NCI-H446 treated with DMSO at 0.1 percent for 48 hours (cell line): ENCODE measurements at places on chromosomes 4 and X.

DNA sequence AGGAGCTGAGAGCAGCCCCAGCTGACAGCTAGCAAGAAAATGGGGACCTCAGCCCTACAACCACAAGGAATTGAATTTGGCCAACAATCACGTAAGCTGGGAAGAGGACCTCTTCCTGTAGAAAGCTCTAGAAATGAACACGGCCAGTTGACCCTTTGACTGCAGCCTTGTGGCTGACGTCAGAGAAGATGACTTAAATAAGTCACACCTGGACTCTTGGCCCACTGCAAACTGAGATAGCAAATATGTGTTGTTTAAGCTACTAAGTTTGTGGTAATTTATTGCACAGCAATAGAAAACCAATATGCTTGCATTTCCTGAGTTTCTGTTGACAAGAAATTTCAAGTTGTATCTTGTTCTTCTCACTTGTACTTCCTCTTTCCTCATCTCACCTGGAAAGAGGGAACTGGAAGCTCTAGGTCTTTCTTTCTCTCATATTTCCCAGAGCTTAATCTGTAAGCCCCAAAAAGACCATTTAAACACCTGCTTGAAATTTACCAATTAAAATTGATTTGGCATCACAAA, 18.8 kb downstream of the PRKG2 start:
- no peak for DNase-seq

- DNase-seq: no peak
Observed at GRCh38 chrX:69323786-69324720, 158.8 kb upstream of the PJA1 start.

DNA sequence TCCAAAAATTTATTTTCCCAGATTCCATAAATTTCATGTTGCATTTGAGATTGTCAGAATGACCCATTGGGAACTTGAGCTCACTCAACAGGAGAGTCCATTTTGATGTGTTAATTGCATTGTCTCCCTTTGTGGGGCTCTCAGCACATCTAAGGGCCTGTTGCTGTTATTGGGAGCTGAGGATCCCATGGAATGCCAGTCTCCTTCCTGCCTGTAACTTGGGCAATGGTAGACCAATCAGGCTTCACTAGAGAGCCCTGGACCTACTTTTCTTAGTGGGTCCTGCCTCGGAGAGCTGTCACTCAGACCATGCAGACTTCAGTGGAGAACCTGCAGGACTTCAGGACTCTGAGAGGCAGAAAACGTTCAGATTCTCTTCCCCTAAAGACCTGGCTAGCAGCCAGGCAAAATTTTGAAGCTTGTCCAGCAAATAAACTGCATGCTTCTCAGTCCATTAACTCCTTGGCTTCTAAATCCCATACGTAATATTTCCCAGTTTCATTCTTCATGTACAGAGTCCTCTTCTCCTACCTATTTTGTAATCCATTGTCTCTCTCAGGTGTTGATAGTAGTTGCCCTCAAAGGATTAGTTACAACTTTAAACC, 25.1 kb downstream of the OCRL start:
- peak; percentile 45 for DNase-seq

- DNase-seq: no peak
Observed at GRCh38 chrX:17072301-17072700, 125.8 kb downstream of the REPS2 start.

GRCh38 chrX:132634521-132634920, 145.7 kb upstream of the MBNL3 start:
- DNase-seq: no peak

- peak; percentile 2 for DNase-seq
Observed at GRCh38 chrX:23756165-23756564, 13.1 kb upstream of the ACOT9 start.

DNA sequence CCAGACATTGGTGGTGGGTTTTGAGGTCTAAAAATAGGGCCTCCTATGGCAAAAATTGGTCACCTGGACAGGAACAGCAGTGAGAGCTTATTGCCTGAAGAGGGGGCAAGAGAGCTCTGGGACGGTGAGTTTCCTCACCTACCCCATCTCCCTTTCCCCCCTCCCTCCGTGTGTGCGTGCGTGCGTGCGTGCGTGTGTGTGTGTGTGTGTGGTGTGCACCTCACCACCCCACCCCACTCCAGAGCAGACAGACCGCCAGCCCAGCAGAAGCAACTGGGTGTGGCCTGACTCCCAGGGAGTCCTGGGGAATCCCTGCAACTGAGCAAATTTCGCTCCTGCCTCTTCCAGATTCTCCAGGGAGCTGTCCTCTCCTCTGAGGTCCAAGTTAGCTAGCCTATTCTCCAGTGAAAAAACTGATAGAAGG, 44.7 kb downstream of the PRPS1 start:
- no peak for DNase-seq

- DNase-seq: no peak
Observed at GRCh38 chrX:103275947-103276567, 493 bp downstream of the TCEAL5 start.

- DNase-seq: no peak
Observed at GRCh38 chrX:140971099-140971795, 31.1 kb upstream of the SPANXB1 start.

DNA sequence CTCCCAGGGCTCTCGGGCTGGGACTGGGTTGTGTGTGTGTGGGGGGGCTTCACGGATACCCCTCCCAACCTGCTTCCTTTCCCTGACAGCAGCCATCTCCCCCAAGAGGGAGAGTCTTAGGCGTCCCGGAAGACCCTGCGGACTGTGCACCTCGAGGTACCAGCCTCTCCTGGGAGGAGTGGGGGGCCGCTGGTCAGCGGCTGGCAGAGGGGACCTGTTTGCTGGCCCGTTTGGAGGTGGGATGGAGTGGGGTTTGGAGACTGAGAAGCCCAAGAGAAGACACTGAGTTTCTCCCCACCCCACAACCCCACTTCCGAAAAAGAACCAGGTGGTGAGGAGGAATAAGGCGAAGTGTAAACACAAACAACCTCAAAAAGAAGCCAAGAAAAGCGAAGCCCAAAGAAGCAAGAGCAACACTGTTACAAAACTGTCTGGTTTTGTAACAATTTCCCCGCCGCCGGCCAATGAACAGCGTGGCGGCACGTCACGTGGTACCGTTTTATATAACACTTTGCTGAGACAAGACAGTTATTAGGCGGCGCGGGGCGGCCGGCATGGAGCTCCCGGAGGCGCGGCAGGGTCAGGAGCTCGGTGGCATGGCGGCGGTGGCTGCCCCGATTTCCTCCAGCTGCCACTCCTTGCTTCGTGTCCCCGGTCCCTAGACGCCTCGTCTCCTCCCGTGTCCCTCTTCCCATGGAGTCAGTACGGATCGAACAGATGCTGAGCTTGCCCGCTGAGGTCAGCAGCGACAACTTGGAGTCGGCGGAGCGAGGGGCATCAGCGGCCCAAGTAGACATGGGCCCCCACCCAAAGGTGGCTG, at the start of gene LONRF3:
TSS of gene LONRF3 (plus strand) at position 531 of the 820 bp plus-strand sequence. CDS start at position 694, 163 bp downstream.
- no peak for DNase-seq

DNA sequence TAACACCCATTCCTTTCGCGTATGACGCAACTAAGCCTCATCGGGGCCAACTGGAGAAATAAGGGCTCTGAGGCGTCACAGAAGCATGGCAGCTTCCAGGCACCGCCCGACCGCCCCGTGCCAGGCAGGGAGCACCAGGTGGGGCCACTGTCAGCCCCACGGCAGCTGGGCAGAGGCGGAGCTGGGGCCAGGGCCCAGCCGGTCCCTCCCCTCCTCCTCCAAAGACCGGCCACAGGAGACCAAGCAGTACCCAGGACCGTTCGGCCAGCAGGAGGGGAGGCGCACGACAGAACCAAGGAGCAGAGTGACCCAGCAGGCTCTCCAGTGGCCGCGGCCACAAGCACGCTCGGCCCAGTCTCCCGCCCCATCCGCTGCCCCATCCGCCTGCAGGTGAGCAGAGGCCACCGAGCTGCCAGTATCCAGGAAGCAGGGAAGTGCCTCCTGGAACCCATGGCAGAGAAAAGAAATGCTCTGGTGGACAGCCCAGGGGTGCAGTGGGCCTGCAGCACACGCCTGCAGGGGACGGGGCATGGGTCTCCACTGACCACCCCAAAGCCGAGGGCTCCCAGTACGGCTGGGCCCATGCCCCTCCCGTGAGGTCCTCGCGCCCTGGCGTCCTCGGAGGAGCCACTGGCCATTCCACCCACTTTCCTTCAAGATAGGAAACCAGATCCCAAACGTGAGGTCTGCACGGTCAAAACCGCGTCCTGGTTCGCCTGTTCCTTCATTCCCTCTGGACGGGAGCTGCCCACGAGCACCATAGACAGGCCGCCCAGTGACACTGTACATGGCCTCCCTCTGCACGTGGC, 9.6 kb downstream of the CTBP1 start:
- DNase-seq: no peak

DNA sequence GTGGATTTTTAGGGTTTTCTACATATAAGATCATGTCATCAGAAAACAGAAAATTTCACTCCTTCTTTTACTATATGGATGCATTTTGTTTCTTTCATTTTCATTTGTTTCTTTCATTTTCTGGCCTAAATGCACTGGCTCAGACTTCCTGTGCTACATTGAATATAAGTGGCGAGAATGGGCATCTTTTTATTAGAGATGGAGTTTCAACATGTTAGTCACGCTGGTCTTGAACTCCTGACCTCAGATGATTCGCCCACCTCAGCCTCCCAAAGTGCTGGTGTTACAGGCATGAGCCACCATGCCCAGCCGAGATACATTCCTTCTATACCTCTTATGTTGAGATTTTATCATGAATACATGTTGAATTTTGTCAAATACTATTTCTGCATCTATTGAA, 61.8 kb downstream of the BRWD3 start:
- no peak for DNase-seq

DNA sequence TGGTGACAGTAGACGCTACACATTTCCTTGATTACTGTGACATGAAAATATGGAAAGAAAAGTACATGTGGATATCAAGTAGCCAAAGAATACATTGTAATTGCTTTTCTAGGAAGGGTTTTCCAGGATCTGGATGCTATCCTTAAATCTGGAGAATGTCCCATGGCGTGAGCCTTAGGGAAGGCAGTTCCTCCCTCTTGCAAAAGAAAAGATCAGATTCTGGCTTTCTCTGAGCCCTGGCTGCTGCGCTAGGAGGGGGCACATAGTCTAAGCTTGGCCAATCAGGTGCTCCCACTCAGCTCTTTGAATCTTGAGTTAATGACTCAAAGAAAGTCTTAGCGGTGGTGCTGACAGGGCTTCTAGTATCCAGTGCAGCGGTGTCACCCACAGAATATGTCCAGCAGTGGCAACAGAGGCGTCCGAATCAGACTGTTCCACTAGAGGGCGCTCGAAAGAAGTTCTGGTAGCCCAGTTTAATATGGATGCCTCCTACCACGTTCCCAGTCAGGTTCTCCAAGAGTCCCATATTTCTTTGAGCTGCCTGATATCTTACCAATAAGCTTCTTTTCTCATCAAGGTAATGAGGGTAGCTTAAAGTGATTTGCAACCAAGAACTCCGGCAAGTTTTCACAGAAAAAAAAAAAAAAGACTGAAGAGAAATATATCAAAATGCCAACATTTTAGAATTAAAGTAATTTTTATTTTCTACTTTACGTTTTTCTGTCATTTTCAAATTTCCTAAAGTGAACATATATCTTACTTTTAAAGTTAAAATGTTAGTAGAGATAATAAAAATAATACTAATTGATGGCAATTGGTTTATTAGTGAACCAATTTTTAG, 213.4 kb upstream of the S100G start:
- DNase-seq: no peak

DNA sequence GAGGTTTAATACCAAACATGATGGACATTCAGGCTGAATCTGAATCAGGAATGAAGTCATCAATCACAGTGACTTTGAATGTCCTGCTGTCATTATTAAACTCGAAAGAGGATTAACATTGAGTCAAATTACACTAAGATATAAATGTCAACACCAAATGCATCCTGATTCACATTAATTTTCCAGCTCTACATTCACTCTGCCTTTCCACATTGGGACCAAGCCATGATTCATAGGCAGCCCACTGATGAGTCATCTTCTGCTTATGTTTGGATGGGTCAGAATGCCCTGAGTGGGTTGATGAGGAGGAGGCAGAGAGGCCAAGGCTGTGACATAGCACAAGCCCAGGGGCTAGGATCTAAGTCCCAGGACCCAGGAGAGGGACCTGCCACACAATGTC, 247.6 kb upstream of the RPS6KA3 start:
- peak; percentile 43 for DNase-seq

- DNase-seq: no peak
Observed at GRCh38 chr4:40562208-40562607, 67.5 kb downstream of the RBM47 start.

DNA sequence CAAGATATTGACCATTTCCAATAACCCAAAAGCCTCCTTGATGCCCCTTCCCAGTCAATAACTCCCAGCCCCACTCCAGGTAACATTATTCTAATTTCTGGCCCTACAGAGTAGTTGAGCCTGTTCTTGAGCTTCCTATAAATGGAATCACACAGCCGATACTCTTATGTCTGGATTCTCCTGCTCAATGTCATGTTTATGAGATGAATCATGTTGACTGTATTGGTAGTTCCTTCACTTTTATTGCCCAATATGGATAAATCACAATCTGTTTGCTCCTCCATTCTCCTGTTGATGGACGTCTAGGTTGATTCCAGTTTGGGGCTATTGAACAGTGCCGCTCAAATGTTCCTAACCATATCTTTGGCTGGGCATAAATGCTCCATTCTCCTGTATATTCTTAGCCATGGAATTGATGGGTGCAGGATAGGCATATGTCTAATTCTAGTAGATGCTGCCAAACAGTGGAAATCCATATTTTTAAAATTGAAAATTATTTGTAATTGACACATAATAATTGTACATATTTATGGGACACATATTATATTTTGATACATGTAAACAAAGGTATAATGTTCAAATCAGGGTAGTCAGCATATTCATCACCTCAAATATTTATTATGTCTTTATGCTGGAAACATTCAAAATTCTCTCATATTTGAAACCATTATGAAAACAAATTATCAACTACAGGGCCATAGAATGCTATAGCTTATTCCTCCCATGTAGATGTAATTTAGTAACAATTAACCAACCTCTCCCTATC, 40.5 kb upstream of the SLC2A9 start:
- no peak for DNase-seq

DNA sequence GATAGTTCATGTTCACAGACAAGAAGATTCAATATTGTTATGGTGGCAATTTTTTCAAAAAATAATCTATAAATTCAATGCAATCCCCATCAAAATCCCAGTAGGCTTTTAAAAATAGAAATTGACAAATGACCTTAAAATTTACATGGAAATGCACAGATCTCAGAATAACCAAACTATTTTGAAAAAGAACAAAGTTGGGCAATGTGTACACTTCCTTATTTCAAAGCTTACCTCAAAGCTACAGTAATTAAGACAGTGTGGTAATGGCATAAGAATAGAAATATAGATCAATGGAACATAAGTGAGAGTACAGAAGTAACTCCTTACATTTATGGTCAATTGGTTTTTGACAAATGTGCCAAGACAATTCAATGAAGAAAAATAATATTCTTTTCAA, 39.0 kb downstream of the FRMD7 start:
- DNase-seq: no peak

DNA sequence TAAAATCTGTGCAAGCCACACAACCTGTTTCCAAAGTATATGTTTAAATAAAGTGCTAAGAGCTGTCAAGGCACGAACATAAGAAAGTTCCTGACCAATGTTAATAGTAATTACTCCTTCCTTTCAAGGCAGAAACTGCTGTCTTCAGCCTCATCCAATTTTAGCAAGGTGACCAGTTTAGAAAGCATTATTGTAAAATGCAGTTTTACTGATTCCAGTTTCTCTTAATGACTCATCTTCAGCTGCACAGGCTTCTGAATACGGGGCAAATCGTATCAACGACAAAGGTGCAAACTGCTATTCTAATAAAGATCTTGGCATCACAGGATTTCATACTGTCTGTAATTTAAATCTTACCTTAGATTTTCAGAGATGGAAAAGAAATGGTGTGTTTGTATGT, 87.5 kb downstream of the PPP3CA start:
- no peak for DNase-seq

GRCh38 chr4:156981262-156981769, 9.7 kb upstream of the PDGFC start:
- peak; percentile 89 for DNase-seq
